ENCODE measurements at places on chromosomes 4 and X. TPM values are rescaled to one million over a fixed set of nuclear protein-coding genes. Genes with fewer than 3 reads are reported as not detected.

GRCh38 chr4:152780267-152780778 is 569 bp downstream of the ARFIP1 start:
- DNase-seq: peak; percentile 22

DNA sequence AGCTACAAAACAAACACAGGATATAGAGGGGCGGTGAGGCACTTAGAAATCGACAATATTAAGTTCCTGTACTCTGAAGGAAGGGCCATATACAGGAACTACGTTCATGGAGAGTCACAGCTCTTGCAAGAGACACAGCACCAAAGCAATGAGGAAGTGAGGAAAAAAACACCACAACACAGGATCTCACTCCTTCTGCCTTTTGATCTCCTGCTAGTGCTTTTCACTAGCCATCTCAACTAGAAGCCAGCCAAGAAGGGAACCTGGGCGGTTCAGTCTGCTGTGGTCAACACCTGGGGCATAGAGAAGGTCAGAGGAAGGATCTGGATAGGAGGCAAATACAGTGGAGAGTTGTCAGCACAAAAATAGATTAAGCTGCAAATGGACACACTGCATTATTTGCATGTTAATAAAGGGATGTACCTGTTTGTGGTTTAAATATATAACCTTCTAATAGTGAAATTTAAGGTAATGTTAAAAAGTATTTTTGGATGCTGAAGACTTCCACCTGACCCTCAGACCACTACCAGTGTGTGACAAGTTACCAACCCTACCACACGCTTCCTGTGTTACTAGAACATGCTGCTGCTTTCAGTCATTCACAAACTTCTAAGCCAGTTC is 104.6 kb downstream of the DTHD1 start:
- no peak for DNase-seq

- DNase-seq: no peak
Observed at GRCh38 chrX:4663085-4663484, 949.6 kb upstream of the PRKX start.

The TLR1 gene
- total RNA-seq: not detected

The FGFBP2 gene
- not detected for total RNA-seq

- DNase-seq: no peak
Observed at GRCh38 chr4:48635980-48636379, 144.1 kb downstream of the FRYL start.

GRCh38 chr4:88457307-88458103 is 586 bp downstream of the HERC5 start:
- DNase-seq: peak; percentile 56

- no peak for DNase-seq
Observed at GRCh38 chrX:22795671-22796070, 204.1 kb upstream of the DDX53 start.

- no peak for DNase-seq
Observed at GRCh38 chrX:20254712-20255299, 11.9 kb downstream of the RPS6KA3 start.

The TRIM75 gene
- 0.29 TPM for total RNA-seq

GRCh38 chrX:10892621-10893225 is 218.4 kb upstream of the HCCS start:
- DNase-seq: no peak

DNA sequence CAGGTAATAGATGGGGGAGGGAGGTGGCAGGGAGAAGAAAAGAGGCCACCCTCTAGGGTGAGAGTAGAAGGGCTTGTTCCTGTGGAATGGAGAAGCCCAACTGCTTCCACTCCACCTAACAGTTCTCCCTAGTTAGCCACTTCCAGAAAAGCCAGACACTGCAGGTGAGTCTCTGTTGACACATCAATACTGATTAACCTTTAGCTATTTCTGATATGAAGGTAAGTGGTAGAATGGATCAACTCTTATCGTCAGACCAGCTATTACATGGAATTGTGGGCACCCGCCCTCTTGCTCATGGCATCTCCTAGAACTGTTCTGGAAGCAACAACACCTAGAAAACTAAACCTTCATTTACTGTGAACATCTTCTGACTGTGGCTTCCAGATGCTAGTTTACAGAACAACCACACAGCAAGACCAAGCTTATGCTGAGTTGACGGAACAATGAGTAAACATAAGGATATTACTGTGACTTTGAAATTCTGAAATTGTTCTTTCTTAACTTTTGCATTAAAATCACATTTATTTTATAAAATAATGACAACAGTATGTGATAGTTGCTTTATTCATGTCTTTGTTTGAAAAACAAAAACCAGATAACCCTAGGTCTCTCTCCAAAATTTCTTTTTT is 44.7 kb downstream of the ANXA3 start:
- no peak for DNase-seq

The CABS1 gene
- not detected for total RNA-seq

The ZNF732 gene
- total RNA-seq: 1.3 TPM

- no peak for DNase-seq
Observed at GRCh38 chr4:36215627-36216026, 28.7 kb downstream of the ARAP2 start.

DNA sequence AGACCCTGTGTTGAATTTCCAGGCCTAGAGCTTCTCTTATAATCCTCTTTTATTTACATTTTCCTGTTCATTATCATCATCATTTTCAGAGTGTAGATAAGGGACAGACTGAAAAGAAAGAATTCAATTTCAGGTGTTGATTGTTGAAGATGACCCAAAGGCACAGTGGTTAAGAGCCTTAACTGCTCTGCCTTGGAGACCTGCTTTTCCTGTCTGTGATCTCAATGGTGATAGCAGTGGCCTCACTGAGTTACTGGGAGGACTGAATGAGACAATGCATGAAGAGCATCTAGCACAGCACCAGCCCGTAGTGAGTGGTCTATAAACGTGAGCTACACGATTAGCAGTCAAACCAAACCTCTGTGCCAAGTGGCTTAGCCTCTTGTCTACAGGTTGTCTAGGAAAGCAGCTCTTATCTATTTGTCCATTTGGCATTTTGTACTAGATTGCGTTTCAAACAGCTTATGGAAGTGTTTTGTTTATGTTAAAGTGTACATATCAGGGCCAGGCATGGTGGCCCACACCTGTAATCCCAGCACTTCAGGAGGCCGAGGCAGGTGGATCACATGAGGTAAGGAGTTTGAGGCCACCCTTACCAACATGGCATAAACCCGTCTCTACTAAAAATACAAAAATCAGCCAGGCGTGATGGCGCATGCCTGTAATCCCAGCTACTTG is 41.5 kb downstream of the SETD7 start:
- DNase-seq: no peak

GRCh38 chrX:105307762-105308161 is 87.3 kb upstream of the TEX13A start:
- DNase-seq: no peak

- DNase-seq: peak; percentile 24
Observed at GRCh38 chr4:665751-666435, 8.2 kb downstream of the ATP5ME start.

The PPEF2 gene
- not detected for total RNA-seq

GRCh38 chr4:2673157-2673556 is 83.0 kb downstream of the TNIP2 start:
- DNase-seq: no peak

GRCh38 chrX:41350976-41351569 is 17.1 kb downstream of the DDX3X start:
- DNase-seq: no peak

The ADGRG4 gene
- not detected for total RNA-seq

DNA sequence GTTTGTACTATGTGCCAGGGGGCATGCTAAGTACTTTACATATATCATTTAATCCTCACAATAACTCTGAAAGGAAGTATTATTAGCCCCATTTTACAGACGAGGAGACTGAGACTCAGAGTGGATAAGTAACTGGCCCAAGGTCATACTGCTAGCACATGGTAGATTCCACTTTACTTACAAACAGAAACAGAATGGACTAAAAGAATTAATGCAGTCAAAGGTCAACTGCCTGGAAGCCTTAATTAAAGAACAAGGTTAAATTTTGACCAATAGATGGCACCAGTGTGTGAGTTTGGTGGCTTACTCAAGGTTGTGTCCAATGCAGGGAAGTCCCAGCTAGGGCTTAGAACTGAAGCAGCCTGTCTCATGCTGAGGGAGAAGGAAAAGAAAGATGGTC is 4.7 kb downstream of the RIPPLY1 start:
- no peak for DNase-seq

GRCh38 chr4:6109842-6110560 is 90.3 kb downstream of the JAKMIP1 start:
- DNase-seq: no peak

The ADH1A gene
- total RNA-seq: not detected

DNA sequence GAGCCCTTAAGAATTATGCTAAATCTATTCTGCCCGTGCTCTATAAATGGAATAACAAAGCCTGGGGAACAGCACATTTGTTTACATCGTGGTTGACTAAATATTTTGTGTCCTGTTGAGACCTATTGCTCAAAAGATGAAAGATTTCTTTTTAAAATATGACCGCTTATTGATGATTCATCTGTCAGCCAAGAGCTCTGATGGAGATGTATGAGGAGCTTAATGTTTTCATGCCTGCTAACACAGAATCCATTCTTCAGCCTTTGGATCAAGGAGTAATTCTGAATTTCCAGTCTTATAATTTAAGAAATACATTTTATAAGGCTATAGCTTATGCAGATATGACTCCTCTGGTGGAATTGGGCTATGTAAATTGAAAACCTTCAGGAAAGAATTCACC is 271.3 kb upstream of the FAT4 start:
- no peak for DNase-seq

All from glutamatergic neuron (in vitro differentiated cells).